CD4-positive, alpha-beta T cell treated with Interleukin-1 beta for 1 hour (primary cell): ENCODE measurements at places on chromosomes 1 and 21.

DNA sequence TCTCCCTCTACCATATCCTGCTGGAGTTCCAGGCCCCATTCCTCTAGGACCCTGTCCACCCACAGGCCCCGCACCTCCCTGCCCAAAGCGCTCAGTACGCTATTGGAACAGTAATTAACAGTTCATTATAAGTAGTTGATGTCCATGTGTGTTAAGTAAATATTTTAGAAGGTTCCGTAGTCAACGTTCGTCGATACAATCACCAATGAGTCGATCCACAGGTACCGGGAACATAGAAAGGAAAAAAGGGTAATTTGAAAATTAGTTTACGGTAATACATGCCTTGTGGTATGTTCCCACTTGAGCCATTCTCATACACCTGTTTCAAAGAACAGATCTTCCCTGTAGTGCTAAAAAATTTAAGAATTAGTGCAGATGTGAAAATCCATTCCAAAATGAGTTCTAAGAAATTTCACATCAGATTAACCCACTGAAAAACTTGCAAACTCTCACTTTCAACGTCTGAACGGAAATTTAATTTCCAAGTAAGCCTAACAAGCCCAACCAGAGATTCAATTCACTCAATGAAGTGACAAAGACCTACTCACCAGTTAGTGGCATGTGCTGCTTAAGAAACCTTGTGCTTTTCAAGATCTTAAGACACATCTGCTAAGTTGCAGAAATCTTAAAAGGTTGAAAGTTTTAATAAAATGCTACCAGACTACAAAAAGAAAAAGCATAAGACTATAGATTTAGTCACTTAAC is 8.3 kb downstream of the SFPQ start:
- no peak for DNase-seq

DNA sequence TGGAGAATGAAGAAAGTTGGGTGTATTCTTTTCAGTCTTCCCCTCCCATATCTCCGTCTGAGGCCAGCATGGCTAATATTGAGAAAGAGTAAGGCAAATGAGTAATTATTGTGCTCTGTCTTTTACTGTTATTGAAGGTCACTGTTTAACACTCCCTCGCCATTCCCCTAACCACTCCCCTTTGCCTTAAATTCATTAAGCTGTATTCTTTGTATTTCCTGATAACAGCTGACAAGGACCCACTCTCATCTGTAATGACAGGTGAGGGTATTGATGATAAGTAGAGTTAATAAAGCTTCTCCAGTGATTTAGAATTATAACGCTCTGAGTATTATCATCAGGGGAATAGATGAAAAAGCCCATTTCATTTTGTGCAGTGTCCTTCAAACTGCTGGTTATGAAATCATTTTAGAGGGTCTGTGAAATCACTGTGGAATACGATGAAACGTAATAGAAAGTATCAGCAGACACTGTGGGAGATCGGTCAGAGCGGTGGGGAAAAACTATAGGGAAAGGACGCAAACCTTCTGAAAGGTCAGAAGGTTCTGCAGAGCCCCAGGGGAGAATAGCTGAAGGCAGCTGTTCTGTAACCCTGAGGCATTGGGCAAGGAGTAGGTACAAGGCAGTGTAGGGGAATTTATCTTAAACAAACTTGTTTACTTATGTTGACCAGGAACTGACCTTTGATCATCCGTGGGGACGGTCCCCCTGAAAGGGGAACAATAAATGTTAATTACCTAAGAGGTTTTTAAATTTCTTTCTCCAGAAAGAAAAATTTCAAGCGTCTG is 46.3 kb upstream of the CACYBP start:
- DNase-seq, result no peak

DNA sequence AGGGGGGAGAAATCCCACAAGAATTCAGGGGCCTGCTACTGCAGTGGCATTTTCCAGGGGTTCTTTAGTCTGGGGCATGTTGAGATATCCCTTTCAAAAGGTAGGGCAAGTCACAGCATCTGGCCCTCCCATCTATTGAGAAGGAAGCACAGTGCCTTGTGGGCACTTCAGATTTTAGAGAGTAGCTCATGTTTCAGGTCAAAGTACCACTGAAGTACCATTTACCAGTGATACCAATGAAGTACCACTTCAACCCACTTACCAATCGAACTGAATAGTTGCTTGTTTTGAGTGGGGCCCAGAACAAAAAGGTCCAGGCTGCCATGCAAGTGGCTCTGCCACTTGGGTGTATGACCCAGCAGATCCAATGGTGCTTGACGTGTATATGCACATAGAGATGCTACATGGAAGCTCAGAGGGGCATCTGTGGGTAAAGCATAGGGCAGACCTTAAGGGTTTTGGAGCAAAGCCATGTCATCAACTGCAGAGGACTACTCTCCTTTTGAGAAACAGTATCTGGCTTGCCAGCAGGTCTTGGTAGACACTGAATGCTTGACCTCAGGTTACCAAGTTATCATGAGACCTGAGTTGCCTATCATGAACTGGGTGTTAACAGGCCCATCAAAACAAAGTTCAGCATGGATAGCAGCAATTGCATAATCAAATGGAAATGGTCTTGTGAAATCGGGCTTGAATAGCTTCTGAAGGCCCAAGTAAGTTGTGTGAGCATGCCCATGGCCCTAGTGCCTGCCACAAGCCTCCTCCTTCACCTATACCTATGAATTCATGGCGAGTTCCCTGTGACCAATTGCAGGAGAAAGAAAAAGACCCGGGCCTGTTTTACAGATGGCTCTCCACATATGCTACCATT is 23.5 kb downstream of the PLA2G2D start:
- DNase-seq, result no peak

DNA sequence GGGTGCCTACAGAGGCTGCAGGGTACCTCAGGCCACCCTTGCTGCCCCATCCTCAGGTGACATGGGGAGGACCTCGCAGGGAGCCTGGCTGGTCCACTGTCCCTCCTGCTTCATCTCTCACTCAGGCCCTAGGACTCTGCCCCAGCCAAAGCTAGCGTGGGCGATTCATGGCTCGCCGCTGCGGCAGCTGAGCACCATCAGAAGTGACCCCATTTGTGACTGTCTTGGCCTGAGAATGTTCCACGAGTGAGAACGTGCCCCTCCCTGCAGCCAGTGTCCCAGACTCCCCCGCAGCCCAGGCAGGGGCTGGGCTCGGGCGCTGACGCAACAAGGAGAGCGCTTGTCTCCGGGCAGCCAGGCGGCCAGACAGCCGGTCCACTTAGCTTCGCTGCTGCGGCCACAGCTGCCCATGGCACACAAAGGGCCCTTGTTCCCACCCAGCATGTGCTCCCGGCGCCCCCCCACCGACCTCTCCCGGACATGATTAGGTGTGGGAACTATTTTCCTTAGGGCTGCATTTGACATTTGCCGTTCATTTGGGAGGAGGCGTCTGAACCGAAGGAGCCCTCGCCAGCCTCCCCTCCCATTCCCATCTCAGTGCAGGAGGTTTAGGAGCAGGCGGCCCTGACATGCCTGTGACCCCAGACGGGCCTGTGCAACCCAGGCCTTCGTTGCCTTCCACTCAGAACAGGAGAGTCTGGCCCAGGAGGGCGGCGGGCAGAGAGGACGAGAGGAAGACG is 19.3 kb upstream of the POFUT2 start:
- DNase-seq, result no peak
